ENCODE measurements at places on chromosomes 11 and 22.

DNA sequence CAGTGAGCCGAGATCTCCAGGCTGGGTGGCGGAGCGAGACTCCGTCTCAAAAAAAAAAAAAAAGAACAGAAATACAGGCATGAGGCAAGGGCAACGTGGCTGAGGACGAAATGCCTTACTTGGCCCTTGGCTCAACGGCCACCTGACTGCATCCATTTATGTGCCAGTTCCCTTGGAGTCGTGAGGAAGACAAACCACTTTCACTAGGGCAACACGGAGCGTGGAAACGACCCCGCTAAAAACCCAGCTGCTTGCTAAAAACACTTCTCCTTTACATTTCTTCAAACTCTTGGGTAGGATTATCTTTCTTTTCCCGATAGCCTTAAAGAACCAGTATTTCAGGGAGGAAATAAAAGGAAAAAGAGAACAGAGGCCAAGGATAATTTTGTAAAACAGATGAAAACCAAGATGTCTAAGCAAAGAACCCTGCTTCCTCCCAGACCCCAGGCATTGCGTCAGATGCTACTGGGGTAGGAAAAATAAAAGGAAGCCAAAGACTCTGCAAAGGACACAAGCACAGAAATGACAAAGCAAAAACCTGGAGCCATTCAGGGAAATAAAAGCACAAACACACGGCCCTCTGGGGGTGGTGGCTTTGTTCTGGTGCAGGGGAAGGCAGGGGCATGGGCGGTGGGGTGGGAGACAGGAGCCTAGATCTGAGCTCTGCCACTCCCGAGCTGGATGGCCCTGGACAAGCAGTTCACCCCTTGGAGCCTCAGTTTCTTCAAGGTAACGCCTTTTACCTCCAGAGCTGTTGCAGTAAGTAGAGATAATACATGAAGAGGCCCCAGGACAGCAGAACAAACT, 37.0 kb downstream of the PC start:
- DNase-seq = no peak

- DNase-seq = no peak
Observed at GRCh38 chr11:123588117-123588863, 66.1 kb downstream of the SCN3B start.

GRCh38 chr11:9738116-9738515, 74.2 kb downstream of the SWAP70 start:
- DNase-seq = no peak

DNA sequence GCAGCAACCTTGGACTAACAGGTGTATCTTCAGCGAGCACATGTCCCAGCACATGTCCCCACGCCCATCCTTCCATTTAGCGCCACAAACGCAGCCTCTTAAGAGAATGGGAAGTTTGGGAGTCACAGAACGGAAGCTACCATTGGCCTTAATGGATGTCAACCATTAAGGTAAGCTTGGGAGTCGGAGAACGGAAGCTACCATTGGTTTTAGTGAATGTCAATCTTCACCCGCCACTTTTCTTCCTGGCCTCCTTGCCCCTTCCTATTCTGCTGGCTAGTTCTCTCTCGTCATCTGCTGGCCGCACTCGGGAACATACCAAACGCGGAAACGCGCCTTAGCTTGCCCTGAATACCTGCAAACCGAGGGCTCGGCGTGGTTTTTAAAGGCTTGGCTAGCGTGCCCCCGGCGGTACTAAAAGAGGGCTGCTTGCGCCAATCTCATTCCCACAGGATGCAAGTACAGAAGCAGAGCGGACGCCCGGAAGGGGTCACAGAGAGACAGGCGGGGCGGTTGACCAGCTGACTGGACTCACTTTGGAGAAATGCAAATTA, 24.3 kb downstream of the GLYATL1 start:
- DNase-seq = no peak

DNA sequence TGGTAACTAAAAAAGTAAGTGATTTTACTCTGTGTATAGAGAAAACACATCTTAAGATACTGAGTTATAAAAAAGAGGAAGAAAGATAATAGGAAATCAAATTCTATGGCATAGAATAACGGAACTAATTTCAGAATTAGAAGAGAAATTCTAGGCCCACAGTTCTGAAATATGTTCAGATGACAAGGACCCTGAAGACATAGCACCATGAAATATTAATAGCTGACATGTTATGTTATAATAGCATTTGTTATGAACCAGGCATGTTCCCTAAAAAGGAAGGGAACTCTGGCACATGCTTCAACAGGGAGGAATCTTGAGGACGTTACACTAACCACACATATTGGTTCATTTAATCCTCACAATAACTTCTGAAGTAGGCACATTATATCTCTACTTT, 32.7 kb downstream of the PRDM10 start:
- no peak for DNase-seq

DNA sequence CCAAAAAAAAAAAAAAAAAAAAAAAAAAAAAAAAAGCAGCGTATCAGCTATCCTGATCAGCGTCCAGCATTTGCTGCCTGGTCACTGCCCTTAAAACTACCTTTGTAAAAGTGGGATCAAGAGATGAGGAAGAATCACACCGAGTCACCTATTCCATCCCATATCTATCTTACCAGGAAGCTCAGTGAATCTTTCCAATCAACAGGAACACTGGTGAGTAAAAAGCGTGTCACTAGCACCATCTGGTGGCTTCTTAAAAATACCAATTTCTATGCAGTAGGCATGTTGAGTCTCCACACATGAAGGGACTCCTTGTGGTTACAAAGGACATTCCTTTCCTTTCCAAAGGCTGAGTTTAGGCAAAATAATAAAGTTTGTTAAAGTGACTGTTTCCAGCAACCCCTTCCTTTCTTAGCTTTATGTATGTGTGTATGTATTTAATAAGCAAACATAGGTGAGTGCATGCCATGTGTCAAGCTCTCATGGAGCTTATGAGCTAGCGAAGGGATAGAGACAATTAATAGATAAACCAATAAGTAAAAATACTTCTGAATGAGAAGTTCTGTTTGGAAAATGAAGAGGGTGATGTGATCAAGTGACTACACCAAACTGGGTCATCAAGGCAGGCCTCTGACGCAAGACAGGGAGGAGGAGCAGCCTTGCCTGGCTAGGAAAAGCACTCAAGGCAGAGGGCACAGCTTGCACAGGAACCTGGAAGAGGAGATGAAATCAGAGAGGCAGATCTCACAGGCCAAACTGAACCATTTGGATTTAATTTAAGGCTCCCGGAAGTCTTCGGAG, 13.9 kb upstream of the TP53AIP1 start:
- peak; percentile 48 for DNase-seq

DNA sequence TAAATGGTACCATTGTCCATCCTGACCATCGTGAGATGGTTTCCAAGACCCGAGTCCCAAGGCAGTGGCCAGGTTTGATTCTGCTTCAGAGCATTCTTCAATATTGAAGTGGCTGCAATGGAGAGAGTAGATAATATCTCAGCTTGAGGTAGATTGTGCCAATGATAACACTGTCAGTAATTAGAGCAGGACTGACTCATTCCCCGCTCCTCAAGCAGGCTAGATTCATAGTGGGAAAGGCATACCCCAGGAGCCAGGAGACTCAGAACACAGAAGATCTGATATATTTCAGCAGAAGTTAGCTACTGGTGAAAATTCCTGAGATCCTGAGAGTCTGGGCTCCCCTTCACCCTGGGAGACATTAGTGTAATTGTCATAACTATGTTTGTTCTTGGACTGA, 55.6 kb upstream of the LARGE1 start:
- DNase-seq = no peak

DNA sequence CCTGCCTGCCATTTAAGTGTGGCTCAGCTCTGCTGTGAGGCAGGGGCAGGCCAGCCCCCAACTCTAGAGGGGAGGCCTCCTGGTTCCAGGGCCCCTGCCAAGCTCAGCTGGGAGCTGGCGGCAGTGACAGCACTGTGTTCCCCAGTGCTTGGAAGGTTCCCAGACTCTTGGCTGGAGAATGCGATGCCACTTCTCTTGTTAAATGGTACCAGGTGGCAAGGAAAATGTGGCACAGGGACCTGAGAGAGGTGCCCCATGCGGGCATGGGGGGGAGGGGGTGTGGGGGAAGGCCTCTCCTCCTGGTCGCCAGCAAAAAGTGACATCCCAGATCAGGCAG, 8.4 kb upstream of the TNFRSF13C start:
- DNase-seq = no peak

- no peak for DNase-seq
Observed at GRCh38 chr11:2300936-2301630, 635 bp downstream of the C11orf21 start.

GRCh38 chr11:47318166-47318565, 34.3 kb downstream of the MYBPC3 start:
- no peak for DNase-seq

GRCh38 chr11:12179531-12179930, 69.1 kb downstream of the MICAL2 start:
- DNase-seq = peak; percentile 9

- DNase-seq = no peak
Observed at GRCh38 chr11:114848027-114848426, 169.7 kb downstream of the NXPE2 start.

GRCh38 chr11:124759266-124760204, 2.6 kb downstream of the ESAM start:
- DNase-seq = no peak

- no peak for DNase-seq
Observed at GRCh38 chr22:17815703-17816254, 41.5 kb upstream of the BID start.

- no peak for DNase-seq
Observed at GRCh38 chr11:33399421-33399820, 142.2 kb downstream of the HIPK3 start.

GRCh38 chr11:92048415-92048814, 176.2 kb upstream of the FAT3 start:
- no peak for DNase-seq

DNA sequence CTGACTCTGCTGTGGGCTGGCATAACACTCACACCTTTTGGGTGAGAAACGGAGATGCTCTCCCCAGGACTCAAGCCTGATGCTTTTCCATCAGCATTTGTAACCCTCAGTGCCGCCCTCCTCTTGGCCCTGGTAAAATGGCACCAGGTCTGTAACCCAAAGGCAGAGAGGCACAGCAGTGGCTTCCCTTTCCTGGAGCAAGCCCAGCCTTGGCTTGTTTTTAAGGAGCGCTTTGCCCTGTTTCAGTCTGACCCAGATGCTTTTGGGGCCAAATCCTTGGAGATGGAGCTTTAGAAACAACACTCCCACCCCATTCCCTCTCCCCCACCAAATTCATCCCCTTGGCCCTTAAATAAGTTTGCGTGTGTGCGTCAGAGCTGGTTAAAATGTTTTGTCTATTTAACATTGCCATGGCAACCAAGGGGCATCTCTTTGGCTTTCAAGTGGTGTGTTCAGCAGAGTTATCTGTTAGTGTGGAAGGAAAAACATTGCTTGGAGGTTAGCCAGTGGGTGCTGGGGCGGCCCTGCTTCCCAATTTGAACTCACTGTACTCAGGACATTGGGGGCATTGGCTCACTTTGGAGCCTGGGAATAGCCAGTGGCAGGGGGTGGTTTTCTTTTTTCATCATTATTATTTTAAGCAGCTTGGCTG, 134.1 kb downstream of the NAV2 start:
- DNase-seq = no peak

DNA sequence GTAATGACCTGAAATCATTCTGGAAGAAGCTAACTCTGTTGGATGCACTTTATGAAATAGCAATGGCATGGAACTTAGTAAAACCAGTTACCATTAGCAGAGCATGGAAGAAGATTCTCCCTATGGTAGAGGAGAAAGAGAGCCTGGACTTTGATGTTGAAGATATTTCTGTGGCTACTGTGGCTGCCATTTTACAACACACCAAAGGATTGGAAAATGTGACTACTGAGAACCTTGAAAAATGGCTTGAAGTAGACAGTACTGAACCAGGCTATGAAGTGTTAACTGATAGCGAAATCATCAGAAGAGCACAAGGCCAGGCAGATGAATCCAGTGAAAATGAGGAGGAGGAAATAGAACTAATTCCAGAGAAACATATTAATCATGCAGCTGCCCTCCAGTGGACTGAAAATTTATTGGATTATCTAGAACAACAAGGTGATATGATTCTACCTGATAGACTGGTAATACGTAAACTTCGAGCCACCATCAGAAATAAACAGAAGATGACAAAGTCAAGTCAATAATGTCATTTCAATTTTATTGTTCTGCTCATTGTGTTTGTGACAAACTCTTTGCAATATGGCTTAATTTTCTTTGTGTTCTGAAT, 2.0 kb downstream of the JRKL start:
- DNase-seq = no peak

GRCh38 chr22:45786726-45787125, 115.1 kb downstream of the ATXN10 start:
- DNase-seq = no peak

GRCh38 chr11:10955616-10956015, 97.8 kb upstream of the ZBED5 start:
- no peak for DNase-seq

DNA sequence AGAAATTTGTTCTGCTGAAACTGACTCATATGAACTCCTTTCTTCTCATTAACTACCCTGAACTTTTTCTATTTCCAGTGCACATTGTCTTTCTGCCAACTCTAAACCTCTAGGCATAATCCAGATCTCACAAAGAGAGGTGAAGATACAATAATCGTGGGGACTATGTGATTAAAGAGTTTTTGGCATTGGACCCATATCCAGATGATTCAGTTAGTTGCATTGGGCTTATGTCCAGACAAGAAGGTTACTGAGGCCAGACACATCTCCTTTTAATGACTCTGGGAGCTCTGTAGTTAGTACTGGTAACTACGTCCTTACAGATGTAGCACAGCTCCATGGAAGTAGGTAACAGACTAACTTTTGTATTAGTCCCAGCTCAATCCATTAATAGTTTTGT, 273.0 kb downstream of the CASP12 start:
- DNase-seq = no peak

DNA sequence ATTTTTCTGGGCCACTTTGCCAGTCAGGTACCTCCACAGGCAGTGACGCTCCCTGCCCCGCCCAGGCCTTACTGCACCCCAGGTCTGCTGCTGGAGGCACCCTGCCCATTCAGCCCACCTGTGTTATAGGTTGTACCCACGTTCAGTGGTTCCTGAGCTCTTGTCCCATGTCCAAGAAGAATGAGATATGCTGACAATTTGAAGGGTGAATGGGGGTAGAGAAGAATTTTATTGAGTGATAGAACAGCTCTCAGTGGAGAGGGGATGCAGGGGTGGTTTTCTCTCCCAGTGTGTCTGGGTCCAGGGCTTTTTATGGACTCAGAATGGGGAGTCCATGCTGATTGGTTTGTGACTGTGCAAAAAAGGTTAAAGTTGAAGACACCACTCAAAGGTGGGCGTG, 149.7 kb downstream of the LDLRAD3 start:
- DNase-seq = no peak

GRCh38 chr11:33262011-33262645, 4.9 kb downstream of the HIPK3 start:
- peak; percentile 29 for DNase-seq

GRCh38 chr11:135046986-135047385, 634.9 kb upstream of the B3GAT1 start:
- DNase-seq = no peak

GRCh38 chr11:107562647-107563208, 2.8 kb downstream of the ALKBH8 start:
- no peak for DNase-seq

GRCh38 chr11:36258730-36259360, 30.4 kb downstream of the COMMD9 start:
- DNase-seq = peak; percentile 61

Data from DMS 273 treated with DMSO at 0.1 percent for 48 hours (cell line).